ENCODE measurements at places on chromosomes 3 and 15.

DNA sequence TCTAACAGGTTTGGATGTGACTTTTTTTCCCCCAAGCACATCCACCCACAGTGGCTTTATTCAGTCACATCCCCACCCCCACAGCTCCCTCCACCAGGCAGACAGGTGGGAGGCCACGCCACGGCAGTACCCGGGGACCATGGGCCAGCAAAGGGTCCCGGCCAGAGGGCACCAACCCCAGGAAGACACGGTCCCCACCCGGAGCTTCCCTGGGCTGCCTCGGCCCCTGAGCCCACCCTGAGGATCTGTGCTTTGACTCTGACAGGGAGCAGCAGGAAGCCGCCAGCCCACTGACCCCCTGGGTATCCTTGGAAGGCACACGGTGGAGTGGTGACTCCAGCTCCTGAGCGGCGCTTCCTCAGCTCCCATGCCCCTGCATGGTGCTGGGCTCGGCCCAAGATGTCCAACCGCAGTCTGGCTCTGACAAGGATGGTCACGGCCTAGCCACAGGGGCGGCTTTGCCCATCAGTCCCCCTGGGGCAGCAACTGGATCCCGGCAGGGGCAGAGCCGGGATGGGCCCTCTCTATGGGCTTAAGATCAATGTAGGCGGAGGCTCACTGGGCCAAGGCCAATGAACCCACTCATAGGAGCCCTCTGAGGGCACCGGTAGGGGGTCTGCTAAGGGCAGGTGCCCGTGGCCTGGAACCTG, 66.2 kb upstream of the TTBK2 start:
- DNase-seq: no peak

- DNase-seq: no peak
These were observed 32.7 kb upstream of the NUDT16 start for GRCh38 chr3:131348911-131349310.

DNA sequence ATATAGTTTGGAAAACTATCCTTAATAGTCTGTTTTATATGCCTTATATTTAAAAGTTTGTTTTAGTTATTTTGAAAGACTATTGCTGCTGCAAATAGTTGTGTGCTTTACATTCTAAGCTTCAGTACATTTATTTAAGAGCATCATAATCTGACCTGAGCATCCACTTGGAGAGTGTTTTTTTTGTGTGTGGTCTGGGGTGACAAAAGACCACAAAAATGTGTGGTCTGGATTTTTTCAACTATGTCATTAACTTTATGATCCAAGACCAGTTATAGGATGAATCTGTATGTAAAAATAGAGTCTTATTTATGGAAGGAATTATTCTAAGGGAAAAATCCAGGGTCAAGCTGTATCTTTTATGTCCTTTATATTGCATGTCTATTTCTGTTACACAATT, 77.4 kb downstream of the SLTM start:
- DNase-seq: peak; percentile 26

GRCh38 chr15:31042751-31043150, 51.3 kb upstream of the MTMR10 start:
- DNase-seq: no peak

GRCh38 chr3:141493184-141493583, 6.4 kb downstream of the RASA2 start:
- no peak for DNase-seq

- no peak for DNase-seq
These were observed 3.0 kb upstream of the ANKRD28 start for GRCh38 chr3:15800780-15801179.

DNA sequence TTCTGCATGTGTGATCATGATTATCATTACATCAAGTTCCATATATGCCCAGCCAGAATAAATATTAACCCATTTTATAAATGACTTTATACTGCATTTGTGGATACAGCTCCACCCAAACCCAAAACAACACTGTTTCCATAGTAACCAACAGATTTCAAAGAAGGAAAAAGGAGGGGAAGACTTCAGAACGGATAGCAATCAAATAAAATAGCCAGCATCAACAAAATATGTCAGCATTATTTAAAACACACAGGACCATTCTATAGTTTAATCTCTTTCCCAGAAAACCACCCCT, 114.4 kb downstream of the FOXP1 start:
- no peak for DNase-seq

- DNase-seq: no peak
These were observed 160.7 kb downstream of the TAFA4 start for GRCh38 chr3:68771681-68772080.

- DNase-seq: no peak
These were observed 11.2 kb upstream of the KLHL40 start for GRCh38 chr3:42674146-42674545.

DNA sequence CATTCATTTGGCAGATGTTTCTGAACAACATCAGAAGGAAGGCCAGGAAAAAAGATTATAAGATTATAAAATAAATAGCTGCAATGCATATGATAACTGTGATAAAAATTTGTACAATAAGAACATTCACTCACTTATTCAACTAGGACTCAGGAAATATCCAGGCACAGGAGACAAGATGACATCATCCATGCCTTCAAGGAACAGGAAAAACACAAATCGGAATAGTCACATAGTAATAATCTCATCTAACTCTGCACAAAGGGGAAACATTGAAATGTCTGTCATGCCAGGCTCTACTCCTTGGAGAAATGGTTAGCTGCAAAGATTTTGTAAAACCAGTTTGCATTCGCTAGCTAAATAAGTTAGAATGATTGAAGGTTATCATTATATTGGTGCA, 233.5 kb upstream of the AGTR1 start:
- DNase-seq: no peak

DNA sequence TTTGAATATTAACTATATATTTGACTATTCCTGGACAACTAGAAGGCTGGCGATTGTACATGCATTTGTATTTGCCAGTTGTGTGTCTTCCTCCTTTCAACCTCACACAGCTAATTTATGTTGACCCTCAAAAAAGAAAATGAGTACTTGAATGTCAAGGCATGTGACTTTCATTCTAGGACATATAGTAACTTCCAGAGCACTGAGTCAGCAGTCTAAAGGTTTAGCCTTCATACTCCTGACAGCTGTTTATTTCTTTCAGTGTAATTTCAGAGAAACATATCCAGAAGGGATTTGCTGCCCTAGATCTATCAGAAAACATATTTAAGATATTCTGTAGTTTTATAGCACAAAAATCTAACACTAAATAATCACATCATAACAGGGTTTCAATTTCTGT, 74.6 kb upstream of the GOLGA8J start:
- no peak for DNase-seq

DNA sequence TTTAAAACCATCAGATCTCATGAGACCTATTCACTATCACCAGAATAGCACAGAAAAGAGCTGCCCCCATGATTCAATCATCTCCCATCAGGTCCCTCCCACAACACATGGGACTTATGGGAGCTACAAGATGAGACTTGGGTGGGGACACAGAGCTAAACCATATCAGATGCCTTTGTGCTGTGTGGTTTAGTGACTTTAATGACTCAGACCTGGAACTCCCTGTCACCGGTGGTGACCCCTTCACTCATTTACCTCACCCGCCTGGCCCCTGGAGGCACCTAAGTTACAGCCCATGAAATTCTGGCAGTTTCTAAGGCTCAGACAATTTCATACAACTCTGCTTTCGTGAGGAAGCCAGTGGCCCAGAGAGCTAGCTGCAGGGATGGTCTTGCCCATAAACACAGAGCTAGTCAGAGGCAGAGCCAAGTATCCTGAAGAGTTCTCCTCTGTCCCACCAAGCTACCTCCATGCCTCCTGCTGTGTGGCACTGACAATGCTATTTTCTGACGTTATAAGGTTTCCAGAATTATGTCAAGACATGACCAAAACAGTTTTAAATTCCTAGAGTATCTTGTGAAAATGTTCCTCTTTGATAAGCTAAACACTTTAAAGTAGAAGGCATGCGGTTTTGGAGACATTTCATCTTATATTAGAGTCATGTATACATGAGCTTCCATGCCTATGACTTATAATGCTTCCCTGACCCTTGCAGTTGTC, 231.1 kb upstream of the IL12A start:
- no peak for DNase-seq

DNA sequence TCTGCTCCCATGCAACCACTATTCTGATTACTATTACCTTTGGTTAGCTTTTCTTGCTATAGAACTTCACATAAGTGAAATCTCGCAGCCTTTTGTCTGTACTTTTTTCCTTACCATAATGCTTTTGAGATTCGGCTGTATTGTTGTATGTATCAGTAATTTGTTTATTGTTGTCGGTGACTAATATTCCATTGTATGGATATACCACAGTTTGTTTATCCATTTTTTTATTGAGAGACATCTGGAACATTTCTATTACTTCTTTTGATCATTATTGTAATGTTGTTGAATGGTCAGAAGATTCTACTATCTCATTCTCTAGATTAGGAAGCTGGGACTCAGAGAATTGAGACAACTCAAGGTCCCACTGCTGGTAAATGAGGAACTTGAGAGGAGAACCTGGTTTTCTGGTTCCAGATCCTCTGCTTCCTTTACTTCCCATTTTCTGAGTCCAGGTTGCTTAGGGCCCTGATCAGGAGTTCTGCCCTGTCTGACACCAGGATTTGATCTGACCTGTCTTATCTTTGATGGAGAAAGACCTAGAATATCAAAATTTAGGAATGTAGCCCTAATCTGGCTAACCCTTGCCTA, 18.2 kb upstream of the SPTSSB start:
- DNase-seq: no peak

- no peak for DNase-seq
These were observed 20.6 kb upstream of the EPHB3 start for GRCh38 chr3:184540777-184541681.

DNA sequence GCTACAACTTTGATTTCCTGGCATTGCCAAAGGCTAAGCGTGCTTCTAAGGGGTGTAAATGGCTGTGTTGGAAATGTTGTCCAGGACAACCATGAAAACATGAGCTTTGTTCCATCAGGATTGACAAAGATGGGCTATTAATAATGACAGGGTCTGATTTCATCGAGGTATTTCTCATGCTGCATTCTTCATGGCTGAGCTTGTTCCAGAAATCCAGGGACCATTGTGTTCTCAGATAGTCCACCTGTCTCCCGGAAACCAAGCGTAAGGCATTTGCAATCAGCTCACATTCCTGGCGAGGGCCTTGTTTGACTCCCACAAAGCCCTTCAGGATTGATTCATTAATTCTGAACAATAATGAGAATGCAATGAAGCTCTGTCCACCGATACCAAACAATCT, 111.3 kb downstream of the CD47 start:
- DNase-seq: no peak

DNA sequence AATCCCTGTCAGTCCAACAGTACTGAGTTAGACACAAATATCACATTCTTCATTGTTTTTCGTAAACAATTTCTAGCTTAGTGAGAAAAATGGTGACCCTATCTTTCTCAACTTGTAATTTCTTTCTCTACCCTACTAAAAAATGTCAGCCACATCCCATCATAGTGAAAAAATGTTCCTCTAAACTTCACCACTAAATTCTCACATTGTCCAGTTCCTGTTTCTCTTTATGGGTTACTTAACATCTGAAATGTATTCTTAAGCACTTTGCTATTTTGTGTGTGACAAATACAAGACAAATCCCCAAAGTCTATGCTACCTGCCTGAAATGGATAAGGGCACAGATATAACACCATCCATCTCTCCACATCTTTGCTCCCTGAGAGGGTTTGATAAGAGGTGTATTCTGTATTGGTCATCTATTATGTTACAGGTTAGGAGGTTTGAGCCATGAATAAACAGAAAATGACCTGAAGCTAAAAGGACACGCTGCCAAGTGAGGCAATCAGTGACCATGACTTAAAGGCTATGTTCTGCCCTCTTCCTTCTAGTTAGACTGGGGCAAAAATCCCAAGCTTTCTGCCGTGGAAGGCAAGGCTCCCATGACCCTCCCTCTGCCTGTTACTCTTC, 118.2 kb downstream of the GADL1 start:
- no peak for DNase-seq

- no peak for DNase-seq
These were observed 359 bp downstream of the ARIH1 start for GRCh38 chr15:72474466-72474911.

DNA sequence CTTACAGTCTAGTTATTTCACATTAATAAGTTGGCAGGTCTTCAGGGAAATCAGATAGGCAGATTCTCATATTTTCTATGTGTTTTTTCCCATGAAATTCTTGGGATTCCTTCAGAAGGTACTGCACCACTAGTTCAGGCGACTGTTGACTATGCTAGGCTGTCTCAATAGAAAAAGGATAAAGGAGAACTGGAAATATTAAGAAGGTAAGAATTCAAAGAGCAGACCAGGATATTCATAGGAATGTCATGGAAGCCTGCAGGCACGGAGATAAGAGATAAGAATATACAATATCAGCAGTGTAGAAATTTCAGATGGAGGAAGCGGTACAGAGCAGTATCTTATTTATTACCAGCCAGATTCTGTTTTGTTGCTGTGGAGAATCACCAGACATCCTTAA, 432.1 kb upstream of the MDFIC2 start:
- DNase-seq: no peak

GRCh38 chr3:162435750-162436149, 939.1 kb downstream of the OTOL1 start:
- no peak for DNase-seq

DNA sequence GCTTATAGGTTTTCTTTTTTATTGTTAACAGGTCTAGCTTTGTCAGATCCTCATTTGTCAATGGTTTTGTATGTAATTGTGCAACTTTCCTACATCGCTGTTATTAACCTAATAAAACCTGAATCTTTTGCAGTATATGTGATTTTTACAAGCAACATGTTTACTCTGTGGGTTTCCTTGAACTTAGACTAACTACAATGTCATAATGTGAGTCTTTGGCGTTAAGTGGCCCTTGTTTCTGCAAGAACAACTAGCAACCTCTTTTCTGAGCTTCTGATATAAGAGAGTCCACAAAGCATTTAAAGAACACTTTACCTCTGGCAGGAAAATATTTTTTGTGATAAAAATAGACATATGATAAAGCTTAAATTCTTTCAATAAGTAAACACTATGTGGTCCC, 230.3 kb upstream of the CFAP20DC start:
- no peak for DNase-seq

GRCh38 chr3:179150610-179151009, 2.5 kb downstream of the PIK3CA start:
- DNase-seq: no peak

- no peak for DNase-seq
These were observed 49.6 kb upstream of the SLC12A8 start for GRCh38 chr3:125262161-125262560.

DNA sequence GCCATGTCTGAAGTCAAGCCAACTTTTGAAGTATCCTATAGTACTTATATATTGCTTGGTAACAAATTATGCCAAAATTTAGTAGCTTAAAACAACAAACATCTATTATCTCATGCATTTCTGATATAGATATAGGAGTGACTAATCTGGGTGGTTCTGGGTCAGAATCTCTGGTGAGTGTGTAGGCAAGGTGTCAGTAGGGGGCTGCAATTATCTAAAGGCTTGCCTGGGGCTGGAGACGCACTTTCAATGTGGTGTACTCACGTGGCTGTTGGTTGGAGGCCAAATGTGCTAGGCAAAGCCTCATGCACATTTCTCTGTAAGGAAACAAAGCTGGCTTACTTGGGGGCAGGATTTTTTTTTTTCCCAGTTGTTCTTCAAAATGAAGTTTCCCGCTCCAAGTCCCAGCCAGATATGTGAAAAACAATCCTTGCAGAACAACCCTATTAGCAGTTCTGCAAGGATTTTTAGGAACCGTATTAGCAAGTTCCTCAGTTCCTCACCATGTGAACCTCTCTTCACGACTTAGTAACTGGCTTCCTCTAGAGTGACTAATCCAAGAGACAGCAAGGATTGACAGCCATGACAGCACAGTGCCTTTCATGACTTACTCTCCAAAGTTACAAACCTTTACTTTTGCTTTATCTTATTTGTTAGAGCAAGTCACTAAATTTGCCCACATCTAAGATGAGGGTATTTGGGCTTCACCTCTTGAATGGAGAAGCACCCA, 25.8 kb downstream of the GREM1 start:
- no peak for DNase-seq
